ENCODE measurements at places on chromosomes 3 and 15.

- DNase-seq, result no peak
Measured at GRCh38 chr3:133330065-133330464, 69.8 kb upstream of the BFSP2 start.

- DNase-seq, result no peak
Measured at GRCh38 chr3:148796799-148797198, 30.8 kb upstream of the CPB1 start.

DNA sequence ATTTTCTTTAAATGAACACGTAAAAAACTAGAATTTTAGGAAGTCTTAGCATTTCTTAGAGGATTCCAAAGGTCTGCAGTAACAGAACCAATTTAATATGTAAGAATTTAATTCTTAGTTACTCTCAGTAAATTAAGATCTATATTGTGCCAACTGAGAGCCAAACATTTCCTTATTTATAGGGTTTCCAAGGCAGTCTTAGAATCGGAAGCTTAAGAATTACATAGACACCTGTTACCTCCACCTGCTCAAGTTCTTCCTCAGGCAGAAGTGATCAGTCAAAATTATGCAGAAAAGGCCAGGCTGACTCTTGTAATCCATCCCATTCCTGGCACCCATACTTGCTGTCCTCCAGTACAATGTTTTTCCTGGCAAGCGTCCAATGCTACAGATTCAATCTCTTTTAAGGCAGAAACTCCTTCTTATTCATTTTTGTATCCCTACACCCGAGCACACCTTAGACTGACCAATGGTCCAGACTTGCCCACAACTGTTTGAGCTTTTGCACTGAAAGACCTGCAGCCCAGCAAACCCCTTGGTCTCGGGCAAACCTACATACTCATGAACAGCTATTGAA is 64.3 kb downstream of the NCEH1 start:
- DNase-seq, result peak; percentile 79

DNA sequence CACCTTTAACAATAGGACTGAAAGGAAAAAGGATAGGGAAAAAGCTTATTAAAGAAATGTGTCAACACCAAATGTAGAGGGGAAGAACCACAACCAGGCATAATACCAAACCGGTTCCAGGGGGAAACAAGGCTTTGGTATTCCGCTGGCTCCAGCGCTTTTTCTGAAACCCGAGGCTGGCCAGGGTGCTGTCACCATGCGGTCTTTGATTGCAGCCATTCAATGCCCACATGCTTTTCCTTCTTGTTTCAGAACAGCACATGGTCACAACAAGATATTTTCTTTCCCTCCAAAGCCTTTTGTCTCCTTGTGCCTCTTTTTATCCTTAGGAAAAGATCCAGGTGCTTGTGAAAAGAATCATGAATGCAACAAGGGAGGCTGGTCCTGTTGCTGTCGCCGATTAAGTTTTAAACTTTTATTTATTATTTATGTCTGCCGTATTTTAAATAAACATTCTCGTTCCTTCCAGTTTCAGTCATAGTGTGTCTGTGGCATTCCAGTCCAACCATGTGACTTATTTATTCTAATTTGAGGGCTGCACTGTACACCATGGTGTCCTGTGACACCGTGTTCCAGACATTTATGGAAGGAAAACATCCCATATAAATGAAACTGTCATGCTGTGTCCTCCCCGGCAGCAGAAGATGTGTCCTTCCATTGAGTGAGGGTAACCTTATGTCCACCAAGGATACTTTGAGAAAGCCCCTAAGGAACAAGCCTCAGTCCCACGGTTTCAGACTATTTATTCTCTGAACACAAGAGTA is 41.1 kb downstream of the CCK start:
- DNase-seq, result no peak

DNA sequence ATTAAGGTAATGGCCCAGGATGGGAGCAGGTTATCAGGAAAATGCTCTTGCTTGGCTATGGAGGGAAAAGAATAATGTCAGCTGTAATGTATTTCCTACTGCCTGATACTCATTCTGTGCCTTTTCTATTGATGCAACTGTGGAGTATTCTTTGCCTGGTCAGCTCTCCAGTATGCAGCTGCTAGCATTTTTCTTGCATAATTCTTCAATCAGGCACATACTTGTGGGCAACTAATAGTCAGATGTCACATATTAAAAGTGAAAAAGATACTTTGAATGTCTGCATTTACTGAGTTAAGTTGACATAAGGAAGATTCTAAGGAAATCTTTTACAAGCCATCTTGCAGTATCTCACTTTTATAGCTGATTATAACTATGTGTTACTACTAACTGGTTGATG is 29.5 kb downstream of the CD80 start:
- no peak for DNase-seq
